ENCODE measurements at places on chromosomes 16 and 17. TPM values are rescaled to one million over a fixed set of nuclear protein-coding genes. Genes with fewer than 3 reads are reported as not detected.

- no peak for DNase-seq
Observed at GRCh38 chr17:71337938-71338337, 782.9 kb upstream of the SOX9 start.

GRCh38 chr17:10775058-10775457, 28.8 kb downstream of the TMEM238L start:
- no peak for DNase-seq

- DNase-seq = no peak
Observed at GRCh38 chr16:87192452-87193073, 124.6 kb downstream of the C16orf95 start.

DNA sequence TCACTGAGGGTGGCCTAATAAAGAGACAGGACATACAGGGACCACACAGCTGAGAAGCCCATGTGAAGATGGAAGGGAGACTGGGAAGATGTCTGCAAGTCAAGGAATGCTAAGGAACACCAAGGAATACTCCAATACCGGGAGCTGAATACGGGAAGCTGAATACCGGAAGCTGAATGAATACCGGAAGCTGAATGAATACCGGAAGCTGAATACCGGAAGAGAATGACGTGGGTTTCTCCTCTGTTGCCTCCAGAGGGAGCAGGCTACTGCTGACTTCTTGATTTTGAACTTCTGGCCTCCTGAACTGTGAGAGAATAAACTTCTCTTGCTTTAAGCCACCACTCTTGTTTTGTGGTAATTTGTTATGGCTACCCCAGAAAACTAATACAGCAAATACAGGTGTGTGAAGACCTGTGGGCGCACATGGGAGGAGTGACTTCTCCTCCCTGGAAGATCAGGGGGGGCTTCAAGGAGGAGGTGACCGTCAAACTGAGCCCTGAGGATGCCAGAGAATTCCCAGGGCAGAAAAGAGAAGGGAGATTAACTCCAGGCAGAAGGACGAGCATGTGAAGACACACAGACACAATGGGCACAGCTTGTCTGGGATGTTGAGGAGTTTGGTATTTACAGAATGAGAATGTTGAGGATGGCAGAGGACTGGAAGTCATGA, 259.9 kb downstream of the IRF8 start:
- no peak for DNase-seq

GRCh38 chr16:27462200-27462845, 60.3 kb downstream of the IL21R start:
- DNase-seq = no peak

DNA sequence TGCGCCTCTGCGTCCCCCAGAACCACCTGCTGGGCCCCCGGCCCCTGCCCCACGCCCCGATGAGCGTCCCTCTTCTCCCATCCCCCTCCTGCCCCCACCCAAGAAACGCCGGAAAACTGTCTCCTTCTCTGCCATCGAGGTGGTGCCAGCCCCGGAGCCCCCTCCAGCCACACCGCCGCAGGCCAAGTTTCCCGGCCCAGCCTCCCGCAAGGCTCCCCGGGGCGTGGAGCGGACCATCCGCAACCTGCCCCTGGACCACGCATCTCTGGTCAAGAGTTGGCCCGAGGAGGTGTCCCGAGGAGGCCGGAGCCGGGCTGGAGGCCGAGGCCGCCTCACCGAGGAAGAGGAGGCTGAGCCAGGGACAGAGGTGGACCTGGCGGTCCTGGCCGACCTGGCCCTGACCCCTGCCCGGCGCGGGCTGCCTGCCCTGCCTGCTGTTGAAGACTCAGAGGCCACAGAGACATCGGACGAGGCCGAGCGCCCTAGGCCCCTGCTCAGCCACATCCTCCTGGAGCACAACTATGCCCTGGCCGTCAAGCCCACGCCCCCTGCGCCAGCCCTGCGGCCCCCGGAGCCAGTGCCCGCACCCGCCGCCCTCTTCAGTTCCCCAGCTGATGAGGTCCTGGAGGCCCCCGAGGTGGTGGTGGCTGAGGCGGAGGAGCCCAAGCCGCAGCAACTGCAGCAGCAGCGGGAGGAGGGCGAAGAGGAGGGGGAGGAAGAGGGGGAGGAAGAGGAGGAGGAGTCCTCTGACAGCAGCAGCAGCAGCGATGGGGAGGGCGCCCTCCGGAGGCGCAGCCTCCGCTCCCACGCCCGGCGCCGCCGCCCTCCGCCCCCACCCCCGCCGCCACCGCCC, 5.6 kb upstream of the HSD3B7 start:
- DNase-seq = no peak

DNA sequence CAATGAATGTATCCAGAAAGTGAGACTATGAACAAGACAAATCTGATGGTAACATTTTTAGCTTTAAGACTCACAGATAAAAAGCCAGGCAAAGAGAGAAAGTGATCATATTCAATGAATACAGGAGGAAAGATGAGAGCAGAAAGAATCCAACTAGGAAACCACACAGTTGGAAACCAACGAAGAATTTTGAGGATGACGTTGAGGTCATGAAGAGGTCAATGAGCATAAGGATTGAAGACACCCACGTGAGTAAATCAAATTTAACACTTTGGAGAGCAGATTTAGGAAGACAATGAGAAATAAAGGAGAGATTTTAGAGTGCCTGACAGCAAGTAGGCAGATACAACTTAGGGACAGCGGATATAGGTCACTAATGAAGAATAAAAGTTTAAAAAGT, 948.1 kb downstream of the KCNJ2 start:
- DNase-seq = no peak

GRCh38 chr17:57422574-57423164, 166.3 kb downstream of the MSI2 start:
- no peak for DNase-seq

- no peak for DNase-seq
Observed at GRCh38 chr16:30875871-30876801, 17.7 kb downstream of the BCL7C start.

GPR139 gene
- not detected for total RNA-seq

SPATA2L gene
- total RNA-seq = 33.6 TPM

KRTAP3-1 gene
- total RNA-seq = not detected

KARS1 gene
- 104 TPM for total RNA-seq

MYH11 gene
- total RNA-seq = 81.2 TPM
